Effector memory CD4-positive, alpha-beta T cell (primary cell): ENCODE measurements at places on chromosomes 7 and 10.

- DNase-seq, result no peak
These were observed 43.8 kb upstream of the PRKG1 start for GRCh38 chr10:51030480-51030879.

GRCh38 chr7:100190048-100190711, 12.5 kb downstream of the STAG3 start:
- DNase-seq, result no peak

DNA sequence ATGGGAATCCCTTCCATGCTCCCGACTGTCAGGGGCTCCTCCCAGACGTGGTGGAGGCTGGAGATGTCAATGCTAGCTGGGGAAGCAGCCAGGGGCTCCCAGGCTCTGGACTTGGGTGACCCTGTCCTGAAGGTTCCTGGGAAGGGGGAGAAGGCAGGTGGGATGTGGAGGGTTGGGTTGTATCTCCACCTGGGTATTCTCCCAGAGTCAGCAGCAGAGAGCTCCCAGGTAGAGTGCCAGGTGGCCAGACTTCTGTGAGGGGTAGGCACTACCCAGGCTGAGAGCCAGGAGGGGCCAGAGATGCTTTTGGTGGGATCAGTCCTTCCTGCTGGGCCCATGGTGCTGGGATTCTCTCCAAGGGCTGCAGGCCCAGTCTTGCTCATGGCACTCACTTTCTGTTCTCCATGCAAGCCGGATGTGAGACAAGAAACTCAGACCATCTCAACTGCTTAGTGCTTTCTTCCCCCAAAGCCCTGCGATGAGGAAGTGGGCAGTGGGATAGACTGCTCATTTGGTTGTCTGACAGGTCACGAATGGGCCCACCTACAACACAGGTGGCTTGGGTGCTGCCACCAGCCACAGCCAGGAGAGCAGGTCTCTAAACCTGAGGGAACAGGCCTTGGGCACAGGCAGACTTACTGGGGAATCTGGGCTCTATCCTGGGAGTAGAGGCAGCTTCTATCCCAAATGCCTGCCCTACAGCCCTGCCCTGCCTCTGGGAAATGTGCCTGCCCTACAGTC, 52.5 kb upstream of the CAMK2B start:
- DNase-seq, result no peak

DNA sequence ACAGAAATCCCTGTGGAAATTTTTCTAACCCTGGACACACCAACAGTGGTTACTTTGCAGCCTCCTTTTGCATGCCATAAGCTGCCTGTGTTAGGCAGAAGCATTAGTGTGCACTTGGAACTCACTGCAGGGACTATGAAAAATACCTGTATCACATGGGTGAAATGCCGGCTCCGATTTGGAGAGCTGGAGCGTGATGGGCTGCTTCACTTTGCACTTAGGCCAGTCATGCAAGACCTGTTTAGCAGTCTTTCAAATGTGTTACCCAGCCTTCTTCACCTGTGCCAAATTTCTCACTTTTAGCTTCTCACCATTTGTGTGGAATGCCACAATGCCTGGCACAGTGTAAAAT, 11.3 kb downstream of the NCOA4 start:
- DNase-seq, result no peak

GRCh38 chr7:12929476-12930140, 242.2 kb downstream of the ARL4A start:
- no peak for DNase-seq

DNA sequence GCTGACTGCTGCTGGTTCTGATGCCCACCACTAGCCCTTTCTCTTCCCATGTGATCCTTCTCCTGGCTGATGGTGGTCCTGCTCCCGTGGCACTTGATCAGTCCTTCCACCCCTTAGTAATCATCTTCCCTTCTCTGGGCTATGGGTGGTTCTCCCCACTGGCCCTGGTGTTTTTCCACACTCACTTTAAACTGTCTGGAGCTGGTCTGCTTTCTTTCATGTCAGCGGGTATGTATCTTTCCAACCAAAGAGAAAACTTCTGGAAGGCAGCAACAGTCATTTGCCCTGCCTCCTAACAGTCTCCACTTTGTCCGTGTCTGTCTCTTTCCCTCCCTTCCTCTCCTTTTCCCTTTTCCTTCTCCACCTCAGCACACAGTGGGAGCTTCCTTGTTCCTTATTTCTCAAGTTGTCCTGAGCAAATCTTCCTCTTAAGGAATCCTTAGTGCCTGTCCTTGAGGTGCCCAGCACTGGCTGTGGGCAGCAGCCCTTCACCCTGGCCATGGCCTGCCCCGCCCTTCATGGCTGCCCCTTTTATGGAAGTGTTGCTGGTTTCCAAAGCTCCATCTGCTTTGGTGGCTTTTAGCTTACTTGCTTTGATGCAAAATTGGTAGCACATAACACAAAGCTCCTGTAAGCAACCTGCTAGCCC, 189.0 kb downstream of the TCF7L2 start:
- DNase-seq, result no peak

DNA sequence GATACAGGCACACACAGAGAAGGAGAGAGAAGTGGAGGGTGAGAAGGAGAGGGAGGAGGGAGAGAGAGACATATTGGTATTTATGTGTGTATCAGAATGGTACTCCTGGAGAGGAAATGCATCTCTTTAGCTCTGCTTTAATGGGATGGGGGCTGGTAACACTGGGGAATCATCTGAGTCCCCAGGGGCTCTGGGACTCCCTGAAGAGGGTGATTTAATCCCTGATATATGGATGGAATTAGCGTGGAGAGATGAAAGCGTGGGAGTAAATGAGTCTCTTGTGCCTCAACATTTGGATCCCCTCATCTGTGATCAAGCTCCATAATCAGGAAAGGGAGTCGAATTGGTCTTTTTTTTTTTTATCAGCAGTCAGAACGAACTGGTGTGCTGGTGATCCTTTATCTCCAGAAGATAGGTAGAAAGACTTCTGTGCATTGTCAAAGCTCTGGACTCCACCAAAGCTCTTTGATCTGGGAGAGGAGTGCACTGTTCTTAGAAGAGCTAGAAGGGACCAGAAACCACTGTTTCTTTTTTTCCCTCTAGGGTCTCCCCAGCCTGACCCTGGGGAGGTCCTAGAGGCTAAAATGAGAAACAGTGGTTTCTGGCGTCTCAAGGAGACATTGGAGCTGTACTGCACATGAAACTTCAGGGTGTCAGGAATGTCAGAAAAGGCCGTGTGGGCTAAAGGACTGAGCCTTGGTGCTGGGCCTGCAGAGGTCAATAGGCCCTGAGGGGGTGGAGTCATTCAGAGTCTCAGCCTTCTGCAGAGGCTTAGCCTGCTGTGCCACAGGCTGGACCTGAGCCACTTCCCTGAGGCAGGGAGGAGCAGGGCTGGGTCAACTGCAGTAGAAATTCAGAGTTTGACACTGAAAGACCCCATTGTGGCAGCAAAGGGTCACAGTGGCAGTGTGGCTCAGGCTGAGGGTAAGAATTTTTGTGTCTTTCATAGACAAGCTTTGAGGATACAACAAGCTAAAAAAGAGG, 234.4 kb upstream of the SLC26A5 start:
- DNase-seq, result no peak

- DNase-seq, result no peak
These were observed 318.5 kb downstream of the WDR37 start for GRCh38 chr10:1374511-1375345.

DNA sequence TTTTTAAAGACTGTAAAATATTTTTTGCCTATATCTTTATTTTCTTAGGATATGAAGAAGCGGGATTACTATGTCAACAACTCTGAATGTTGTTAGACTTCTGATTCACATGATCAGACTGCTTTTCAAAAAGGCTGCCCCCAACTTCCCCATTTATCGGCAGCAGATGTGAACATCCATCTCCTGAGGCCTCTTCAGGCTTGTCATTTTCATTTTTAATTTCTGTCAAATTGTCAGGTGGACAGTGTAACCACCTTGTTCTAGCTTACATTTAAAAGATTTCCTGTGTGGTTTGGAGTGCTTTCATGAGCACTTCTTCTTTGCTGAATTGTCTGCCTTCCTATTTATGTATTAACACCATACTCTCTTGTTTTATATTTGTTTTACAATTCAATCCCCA, 78.8 kb upstream of the GSDME start:
- no peak for DNase-seq

DNA sequence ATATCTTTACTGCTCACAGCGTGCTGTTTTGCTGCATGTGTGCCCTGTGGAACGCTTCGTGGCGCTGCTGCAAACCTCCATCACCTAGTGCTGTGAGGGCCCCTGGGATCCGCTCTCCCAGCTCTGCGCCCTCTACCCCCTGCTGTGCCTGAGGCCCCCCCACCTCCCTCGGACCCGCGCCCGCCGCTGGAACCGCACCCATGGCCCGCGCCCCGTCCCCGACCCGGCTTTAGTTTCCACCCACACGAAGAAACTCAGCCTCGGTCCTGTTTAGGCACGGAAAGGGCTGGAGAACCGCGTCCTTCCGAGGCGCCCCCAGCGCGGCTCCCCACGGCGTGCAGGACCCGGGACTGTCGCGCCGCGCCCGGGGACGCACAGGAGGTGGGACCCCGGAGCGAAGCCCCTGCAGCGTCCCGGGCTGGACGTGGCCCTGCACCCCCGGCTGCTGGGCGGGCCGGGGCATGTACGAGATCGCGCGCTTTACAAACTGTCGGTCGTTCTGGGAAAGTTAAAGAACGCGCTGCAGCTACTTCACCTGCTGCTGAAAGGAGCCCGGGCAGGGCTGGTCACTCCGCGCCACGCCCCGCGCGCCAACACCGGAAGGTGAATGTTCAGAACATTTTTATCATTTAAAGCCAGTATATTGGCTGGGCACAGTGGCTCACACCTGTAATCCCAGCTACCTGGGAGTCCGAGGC, 54.3 kb downstream of the BMS1 start:
- DNase-seq, result no peak

- no peak for DNase-seq
These were observed 15.2 kb upstream of the DNAAF5 start for GRCh38 chr7:711093-711921.

- no peak for DNase-seq
These were observed 109.8 kb upstream of the NOBOX start for GRCh38 chr7:144513334-144513733.

DNA sequence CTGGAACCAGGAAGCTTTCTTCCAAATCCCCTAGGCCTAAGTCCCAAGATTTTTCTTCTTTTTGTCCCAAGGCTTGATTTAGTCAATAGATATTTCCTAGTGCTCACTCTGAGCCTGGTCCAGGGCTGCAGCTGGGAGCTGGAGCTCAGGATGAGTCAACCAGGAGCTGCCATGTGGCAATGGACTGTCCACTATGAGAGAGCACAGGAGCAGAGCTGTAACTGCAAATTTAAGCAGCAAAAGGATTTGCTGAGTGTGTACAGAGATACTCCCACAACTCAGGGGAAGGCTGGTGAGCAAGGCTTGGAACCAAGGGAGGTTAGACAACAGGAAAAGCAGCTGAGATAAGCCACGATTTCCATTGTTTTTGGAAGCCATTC, 92.1 kb upstream of the CXCL12 start:
- DNase-seq, result no peak

- no peak for DNase-seq
These were observed 43.3 kb upstream of the ADGRA1 start for GRCh38 chr10:133044401-133044811.
